Activated T-cell treated with anti-CD3 and anti-CD28 coated beads for 48 hours (primary cell): ENCODE measurements at places on chromosomes 16 and 17.

DNA sequence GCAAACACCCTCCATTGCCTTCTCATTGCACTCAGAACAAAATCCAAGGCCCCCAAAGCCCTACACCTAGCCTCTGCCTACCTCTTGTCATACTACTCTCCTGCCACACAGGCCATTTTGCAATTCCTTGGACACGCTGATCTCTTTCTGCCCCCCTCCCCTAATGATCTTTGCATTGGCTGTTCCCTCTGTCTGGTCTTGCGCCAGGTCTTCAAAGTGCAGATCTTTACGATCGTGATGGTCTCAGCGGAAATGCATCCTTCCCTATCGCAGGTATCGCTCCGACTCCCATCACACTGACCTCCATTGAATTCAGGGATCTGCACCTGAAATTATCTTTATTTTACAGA, 777 bp upstream of the MOSMO start:
- no peak for DNase-seq

GRCh38 chr17:49291929-49292328, 61.3 kb upstream of the PHOSPHO1 start:
- DNase-seq, result no peak

DNA sequence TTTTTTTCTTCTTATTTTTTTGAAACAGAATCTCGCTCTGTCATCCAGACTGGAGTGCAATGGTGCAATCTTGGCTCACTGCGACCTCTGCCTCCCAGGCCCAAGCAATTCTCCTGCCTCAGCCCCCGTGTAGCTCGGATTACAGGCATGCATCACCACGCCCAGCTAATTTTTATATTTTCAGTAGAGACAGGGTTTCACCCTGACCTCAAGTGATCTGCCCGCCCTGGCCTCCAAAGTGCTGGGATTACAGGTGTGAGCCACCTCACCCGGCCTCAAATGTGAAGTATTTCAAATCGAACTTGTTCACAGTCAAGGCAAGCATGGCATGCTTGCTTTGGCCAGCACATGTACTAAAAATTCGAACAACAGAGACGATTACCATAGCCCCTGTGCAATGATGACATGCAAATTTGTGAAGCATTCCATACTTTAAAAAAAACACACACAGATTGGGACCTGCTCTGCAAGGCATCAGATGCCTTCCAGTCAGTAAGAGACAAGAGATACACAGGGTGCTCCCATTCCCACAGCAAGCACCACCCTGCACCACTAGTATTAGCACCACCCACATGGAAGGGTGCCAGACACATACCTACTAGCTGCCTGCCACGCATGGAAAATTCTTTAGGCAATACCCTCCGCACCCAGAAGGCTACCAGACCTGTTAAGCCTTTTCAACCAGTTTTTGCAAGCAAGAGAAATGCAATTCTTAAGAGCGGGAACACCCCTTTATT, 47.2 kb downstream of the ANKRD11 start:
- no peak for DNase-seq

GRCh38 chr17:57393368-57393767, 137.0 kb downstream of the MSI2 start:
- DNase-seq, result no peak
